ENCODE measurements at places on chromosomes 4 and X.

DNA sequence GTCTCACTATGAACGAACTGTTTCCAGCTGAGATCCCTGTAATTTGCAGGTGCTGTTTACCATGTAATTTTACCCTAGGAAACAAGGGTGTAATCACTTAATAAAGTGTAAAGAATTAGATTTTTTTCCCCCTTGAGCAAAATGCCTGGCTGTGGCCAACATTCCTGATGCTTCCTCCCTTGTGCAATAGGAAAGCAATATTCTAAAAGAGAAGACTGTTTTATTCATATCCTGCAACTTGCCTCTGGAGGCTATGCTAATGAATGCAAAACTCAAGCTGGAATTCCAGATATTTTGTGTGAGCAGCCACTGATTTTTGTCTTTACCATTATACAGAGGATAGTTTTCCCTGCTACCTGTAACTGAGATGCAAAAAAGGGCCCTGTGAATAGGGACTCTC is 98.0 kb downstream of the AWAT2 start:
- no peak for DNase-seq

DNA sequence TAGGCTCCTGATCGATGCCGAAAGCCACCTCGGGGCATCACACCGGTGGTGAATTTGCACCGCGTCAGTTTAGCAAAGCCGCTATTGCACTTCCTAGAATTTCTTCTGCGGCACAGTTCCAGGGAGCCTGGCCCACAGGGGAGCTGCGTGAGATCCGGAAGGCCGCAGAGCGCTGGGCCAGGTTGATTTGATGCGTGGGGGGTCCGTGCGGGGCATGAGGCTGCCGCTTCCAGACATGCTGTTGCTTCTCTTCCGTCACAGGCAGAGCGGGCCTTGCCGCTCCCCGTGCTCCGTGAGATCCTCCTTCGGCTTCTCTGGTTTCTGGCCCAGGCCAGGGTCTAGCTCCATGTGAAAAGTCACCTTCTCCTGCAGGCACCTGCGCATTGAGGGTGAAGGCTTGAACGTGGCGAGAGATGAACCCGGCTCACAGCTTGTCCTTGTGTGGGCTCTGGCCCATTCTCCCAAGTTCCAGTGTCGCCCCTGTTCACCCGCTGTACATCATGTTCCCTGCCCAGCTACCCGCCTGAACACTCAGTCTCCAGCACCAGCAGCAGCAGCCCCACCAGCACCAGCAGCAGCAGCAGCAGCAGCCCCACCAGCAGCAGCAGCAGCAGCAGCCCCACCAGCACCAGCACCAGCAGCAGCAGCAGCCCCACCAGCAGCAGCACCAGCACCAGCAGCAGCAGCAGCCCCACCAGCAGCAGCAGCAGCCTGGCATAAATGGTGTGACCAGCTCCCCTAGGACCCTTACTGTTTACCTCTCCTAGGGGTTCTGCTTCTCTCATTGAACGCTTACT is 131.2 kb downstream of the TRIML1 start:
- no peak for DNase-seq

DNA sequence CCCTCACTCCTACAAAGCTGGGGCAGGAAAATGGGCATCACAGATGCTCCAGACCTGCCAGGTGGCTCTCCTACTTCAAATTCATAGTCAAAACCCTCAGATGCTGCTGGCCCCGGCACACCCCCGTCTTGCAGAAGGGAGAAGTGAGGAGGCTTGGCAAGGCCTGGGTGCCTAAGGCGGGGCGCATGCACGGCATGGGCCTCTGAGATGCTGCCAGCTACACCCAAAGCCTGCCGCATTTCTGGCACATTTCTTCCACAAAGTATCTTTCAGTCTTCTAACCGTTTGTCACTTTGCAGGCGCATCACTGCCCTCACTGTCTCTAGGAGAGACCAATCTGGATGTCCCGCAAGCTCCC is 19.6 kb downstream of the WDR1 start:
- DNase-seq = no peak

- no peak for DNase-seq
Measured at GRCh38 chrX:132940727-132941327, 17.6 kb downstream of the HS6ST2 start.

DNA sequence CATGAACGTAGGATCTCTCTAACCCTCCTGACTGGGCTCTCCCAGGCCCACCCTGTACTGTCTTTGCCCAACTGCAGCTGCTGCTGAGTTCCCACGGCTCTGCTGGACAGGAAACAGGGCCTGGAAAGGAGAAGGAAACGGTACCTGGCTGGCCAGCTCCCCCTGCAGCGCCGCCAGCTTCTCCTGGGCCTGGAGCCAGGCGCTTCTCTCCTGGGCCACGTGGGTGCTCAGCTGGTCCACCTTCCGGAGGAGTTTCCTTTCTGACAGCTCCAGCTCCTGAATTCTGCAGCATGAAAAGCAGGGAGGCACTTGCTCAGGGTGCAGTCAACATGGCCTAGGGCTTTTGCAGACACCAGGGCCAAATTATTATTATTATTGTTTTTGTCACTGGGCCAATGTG is 6.5 kb downstream of the C4orf50 start:
- no peak for DNase-seq

DNA sequence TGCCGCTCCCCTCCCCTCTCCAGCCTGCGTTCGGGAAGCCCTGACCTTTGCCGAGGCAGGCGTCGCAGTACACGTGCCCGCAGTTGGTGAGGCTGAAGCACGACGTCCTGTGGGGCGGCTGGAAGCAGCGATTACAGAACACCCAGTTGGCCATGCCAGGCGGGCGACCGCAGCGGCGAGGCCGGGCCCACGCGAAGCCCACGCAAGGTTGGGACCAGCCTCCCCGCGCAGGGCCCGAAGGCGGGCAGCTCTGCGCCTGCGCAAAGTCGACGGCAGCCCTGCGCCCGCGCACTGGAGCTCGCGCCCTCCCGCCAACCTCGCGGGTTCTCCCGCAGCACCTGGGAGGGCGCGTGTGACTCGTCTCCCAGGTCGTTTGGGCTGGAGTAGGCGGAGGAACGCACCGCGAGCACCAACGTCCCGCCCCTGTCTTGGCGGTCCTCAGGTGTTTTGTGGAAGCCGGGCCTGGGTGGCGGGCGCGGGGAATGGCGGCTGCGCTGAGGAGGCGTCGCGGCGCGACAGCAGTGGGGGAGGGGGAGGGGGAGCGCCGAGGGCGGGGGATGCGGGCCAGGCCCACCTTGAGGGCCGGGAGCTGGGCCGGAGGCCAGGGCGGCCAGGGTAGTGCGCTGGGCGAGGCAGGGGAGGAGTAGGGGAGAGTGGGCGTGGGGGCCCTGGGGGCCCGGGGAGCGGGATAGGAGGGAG is at the start of gene RNF212:
RNF212 (minus strand) TSS at position 254 of the 699 bp plus-strand sequence; CDS start at position 154, 100 bp downstream.
- DNase-seq = peak; percentile 58

GRCh38 chr4:89316931-89317366 is 9.3 kb upstream of the GPRIN3 start:
- DNase-seq = no peak

GRCh38 chr4:117481742-117482141 is 396.4 kb upstream of the TRAM1L1 start:
- DNase-seq = no peak

DNA sequence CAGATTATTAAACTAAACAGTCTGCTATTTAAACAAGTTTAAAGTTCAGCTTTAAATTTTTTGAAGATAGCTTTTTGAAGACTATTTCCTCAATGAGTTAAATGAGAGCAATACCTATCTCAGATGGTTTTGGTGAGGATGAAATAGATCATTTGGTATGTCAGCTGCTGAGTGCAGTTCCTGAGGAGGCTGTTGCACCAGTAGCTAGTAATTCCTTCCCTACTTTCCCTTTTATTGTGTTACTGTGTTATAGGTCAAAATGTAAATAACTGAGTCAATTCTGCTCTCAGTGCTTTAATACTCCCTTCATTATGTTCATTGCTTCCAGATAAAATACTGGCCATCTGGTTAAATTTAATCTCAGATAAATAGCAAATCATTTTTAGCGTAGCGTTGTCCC is 48.6 kb downstream of the BMPR1B start:
- no peak for DNase-seq

DNA sequence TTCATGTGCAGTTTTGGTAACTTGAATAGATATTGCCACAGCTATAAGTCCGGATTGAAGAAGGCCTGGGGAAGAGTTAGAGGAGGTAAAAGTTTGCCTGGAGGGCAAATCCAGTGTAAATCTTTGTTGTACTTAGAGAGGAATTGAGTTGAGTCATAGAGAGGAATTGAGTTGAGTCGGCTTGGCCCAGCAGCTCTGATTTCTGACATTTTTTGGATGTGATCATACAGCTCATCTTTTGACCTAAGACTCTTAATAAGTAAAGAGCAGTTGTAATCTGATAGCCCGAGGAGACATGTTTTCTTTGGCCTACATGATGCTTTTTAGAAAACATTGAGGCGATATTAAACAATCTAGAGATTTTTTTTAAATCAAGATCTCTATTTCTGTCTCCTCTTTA is 3.9 kb downstream of the KIT start:
- DNase-seq = no peak

GRCh38 chr4:79164907-79165610 is 160.8 kb downstream of the NAA11 start:
- no peak for DNase-seq

DNA sequence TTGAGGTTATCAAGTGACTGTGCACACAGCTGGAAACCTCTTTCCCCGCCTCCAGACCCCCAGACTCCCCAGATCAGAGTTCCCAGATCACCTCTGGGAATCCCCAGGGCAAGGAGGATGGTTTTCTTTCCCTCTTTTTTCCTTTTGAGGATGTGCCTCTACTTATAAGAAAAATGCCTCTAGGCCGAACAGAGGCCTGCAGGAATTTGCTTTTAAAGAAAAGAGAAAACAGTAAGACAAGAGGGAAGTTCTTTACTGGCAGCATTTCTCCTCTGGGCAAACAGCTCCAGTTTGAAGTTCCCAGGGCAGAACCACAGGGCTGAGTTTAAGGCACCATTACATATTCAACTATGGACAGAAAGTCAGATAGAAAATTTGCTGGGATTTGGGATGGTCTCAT is 837.9 kb upstream of the LCORL start:
- DNase-seq = no peak

DNA sequence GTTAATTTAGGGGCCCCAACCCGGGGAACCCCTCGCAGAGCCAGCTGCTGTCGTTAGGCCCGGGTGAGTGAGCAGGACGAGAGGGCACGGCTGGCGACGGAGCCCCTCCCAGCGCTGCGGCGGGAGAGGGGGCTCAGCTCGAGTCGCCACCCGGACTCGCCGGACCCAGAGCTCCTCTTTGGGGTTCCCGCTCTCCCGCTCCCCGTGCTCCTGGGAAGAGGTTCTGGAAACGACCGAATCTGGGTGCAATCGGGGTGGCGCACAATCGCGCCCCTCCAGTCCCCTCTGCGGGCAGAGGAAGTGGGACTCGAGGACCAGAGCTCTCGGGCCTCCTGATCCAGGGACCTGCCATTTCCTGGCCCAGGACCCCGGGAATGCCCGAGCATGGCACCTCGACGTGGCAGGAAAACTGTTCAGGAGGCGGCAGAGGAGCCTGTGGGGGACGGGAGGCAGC is 37.3 kb upstream of the ARAF start:
- DNase-seq = no peak

- DNase-seq = no peak
Measured at GRCh38 chr4:25875281-25875745, 12.5 kb upstream of the SEL1L3 start.

DNA sequence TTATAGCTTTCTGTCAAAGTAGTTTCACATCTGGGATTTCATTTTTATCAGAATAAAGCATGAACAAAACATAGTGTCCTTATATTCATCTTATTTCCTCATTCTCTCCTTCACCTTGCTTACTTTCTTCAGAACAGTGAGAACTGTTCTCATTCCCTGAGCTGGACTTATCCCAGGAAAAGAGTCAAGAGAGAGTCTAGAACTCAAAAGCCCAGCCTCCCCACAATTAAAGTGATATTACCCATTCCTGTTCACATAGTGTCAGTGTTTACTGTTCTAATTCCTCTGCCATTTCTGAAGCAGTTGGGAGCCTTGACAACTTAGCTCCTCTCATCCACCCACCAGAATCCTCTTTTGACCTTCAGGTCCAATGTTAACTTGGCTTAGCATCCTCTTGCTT is 42.9 kb downstream of the RASSF6 start:
- DNase-seq = no peak

DNA sequence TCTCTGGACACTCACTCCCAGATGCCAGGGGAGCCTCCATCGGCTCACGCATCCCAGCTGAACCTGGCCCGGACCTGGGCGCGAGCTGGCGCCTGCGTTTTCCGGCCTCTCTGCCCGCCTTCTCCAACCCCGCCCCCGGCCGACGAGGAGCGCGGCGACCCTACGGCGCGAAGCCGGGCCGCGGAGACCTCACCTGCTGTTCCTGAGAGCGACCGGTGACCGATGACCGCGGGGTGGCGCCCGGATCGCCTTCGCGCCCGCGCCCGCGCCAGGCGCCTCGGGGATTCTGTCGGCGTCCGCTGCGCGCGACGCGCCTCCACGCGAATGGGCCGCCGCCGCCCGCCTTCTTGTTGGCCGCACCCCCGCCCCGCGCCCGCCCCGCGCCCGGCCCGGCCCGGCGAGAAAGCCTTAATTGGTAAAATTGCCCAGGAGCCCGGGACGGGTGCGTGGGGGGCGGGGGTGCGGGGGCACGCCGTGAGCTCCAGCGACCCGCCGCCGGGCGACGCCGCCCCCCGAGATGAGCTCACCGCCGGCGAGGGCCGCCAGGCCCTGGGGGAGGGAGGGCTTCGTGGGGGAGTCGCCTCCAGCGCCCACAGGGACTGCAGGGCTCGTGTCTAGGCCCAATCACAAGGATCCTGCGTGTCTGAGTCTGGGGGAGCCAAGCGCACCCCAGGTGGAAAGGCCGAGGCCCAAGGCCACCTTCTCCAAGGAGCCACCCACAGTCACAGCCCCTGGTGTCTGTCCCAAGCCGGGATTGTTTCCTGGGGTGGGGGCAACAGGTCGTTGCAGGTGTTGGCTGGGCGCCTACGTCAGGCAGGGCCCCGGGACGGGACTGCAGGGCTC is at the start of gene FLNA:
FLNA (minus strand) TSS at position 322 of the 843 bp plus-strand sequence. CDS start 3,389 bp downstream, outside the sequence.
- peak; percentile 52 for DNase-seq

GRCh38 chrX:112867570-112867969 is 26.9 kb upstream of the AMOT start:
- DNase-seq = no peak

DNA sequence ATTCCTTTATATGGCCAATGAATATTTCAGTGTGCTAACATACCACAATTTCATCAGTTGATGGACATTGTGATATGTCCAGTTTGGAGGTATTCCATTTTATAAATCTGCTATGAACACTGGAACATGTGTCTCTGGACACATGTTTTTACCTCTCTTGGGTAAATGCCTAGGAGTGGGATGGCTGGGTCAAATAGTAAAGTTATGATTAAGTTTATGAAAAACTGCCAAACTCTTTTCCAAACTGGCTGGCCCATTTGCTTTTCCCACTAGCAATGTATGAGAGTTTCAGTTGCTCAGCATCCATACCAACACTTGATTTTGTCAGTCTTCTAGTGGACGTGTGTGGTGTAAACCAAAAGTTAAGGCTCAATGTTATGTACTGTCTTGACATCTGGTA is 40.5 kb downstream of the CEP44 start:
- no peak for DNase-seq

Data from activated CD4-positive, CD25-positive, alpha-beta regulatory T cell treated with anti-CD3 and anti-CD28 coated beads, Interleukin-2, amount 50 U/mL, for 72 hours (primary cell).